ENCODE measurements at places on chromosomes 3 and 15.

DNA sequence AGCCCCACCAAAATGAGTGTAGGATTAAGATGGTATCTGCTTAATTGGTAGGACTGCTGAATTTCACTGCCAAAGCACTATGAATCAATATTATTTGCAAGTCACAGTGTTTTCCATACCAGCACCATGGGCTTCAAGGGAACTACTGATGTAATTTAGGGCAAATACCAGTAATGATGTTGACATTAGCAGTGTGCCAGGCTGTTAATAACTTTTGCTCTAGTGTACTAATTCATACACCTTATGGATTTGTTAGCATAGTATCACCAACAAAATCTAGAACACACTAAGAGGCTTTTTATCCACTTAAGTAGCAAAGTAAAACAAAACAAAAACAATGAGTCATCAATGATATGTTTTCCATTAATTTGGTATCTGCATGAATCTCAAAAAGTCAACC, 888.2 kb downstream of the CADM2 start:
- DNase-seq, result no peak

GRCh38 chr15:60720086-60720485, 241.1 kb upstream of the ICE2 start:
- no peak for DNase-seq

GRCh38 chr3:9473496-9474065, 76.2 kb downstream of the SETD5 start:
- DNase-seq, result no peak

DNA sequence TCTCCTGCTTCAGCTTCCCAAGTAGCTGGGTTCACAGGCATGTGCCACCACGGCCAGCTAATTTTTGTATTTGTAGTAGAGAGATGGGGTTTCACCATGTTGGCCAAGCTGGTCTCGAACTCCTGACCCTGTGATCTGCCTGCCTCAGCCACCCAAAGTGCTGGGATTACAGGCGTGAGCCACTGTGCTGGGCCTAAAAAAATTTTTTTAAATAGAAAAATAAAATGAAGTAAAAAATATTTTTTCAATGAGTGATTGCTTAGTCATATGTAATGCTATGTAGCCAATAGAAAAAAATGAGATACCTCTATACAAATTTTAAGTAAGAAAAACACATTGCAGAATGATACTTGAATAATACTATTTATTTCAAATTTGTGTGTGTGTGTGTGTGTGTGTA, 27.9 kb upstream of the SLC30A4 start:
- DNase-seq, result peak; percentile 58

DNA sequence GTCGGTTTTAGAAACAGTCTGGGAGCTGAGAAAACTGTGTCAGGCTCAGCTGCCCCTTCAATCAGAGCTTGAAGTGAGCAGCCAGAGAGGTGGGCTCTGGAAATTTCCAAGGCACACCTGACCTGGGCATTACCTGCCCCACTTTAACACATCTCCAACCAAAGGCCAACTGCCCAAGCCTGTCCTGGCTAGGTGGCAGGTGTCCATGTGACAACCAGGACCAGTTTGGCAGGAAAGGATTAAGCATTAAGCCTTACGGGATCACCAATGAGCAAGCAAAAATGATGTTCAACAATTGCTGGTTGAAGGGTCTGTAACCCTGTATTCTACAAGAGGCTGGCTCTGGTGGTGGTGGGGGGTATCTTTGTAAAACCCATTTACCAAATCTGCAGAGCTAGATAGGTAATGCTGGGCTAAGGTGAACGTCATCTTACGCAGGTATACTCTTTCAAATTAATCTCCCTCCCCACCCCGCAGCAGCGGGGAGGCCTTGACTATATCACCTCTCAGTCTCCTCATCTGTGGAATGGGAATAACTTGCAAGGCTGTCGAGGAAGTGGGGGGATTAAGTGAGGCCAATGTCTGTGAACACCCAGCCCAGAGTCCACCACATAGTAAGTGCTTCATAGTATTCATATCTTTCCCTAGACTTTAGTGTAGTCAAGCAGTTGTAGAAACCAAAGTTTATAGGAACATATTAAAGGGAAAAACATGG, 183.2 kb downstream of the MEGF11 start:
- DNase-seq, result no peak

DNA sequence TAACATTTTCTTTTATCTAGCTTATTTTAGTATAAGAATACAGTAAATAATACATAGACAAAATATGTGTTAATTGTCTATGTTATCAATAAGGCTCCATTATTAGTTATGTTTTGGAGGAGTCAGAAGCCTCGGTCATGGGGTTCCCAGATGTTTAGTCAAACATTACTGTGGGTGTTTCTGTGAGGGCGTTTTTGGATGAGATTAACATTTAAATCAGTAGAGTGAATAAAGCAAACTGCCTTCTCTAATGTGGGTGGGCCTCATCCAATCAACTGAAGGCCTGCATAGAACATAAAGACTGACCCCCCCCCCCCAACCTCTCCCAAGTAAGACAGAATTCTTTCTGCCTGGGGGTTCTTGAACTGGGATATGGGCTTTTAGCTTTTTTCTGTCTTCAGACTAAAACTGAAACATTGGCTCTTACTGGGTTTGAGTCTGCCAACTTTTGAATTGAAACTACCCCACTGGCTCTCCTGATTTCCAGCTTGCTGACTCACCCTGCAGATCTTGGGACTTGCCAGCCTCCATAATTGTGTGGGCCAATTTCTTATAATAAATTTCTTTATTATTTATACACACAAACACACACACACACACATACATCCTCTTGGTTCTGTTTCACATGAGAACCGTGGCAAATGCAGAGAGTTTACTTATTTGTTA, 192.0 kb downstream of the TPRG1 start:
- no peak for DNase-seq

GRCh38 chr15:85329561-85330422, 50.6 kb upstream of the AKAP13 start:
- no peak for DNase-seq

- no peak for DNase-seq
Observed at GRCh38 chr3:46401579-46401978, 5.3 kb downstream of the CCR5AS start.

DNA sequence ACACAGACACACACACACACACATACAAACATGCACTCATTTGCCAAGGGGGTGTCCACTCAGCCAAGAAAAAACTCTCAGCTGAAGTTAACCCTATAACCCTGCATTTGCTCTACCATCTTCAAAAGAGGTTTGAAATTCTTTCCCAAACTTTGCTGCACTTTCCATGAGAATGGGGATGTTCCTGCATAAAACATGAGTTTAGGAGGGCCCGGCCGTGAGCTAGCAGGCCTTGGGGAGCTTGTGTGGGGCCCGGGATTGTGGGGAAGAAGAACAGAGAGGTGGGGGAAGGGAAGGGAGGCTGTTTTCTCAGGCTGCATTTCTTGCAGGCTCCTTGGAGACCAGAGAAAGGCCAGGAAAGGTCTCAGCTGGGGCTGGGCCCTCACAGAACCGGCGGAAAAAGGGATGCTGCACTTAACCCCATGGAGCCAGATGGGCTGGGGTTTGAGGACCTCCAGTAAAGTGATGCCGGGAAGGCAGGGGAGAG, 40.8 kb downstream of the SEMA5B start:
- DNase-seq, result no peak

- DNase-seq, result no peak
Observed at GRCh38 chr15:66786708-66787488, 84.9 kb downstream of the SMAD6 start.

DNA sequence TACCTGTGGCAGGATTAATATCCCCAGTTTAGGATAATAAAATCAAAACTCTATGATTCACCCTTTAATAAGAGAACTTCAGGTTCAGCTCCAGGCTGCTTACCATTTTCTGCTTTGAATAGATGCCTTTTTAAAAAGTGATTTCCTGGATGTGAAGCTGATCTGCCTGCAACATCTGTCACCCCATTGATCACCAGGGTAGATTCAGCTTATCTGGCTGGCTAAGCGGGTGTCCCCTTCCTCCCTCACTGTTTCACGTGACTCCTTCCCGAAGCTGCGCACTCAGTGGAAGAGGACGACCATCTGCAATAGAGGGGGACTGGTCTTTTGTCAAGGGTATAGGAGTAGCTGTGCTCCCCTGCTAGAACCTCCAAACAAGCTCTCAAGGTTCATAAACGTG, 128.1 kb downstream of the IL1RAP start:
- no peak for DNase-seq

GRCh38 chr3:39631136-39631535, 163.7 kb downstream of the MOBP start:
- DNase-seq, result no peak

- DNase-seq, result no peak
Observed at GRCh38 chr3:188217726-188218125, 63.8 kb downstream of the LPP start.

DNA sequence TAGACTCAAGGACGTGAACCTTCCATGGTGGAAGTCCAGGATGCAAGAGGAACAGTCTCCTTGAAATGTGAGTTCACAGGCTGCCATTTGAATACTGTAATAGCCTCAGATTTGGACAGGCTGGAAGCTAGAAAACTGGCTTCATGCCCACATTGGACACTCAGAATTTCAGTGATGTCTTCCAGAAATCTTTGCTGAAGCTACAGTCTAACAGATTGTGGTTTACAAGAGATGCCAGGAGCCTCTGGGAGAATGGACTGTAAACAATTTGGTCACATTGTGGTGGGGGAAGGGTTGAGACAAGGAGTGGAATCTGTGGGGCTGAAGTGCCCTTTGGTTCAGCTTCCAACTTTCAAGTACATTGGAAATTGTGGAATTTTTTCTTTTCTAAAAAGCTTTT, 252.0 kb upstream of the PROK2 start:
- DNase-seq, result no peak

DNA sequence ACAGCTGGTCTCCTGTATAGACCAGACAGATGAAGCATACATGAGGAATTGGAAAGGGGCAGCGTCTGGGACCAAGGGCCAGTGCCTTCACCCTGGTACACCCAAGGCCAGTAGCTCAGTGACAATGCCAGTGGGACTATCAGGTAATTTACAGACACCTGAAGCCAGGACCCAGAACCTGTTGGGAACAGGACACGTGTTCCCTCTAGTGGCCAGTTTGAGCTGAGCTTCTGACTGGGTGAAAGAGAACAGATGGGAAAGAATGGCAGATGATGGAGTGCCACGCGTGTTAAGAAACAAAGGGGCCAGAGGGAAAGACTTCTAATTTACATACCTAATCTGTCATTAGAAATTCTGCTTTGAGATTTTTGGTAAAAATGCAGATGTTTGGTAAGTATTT, 5.1 kb upstream of the SLC25A38 start:
- no peak for DNase-seq

DNA sequence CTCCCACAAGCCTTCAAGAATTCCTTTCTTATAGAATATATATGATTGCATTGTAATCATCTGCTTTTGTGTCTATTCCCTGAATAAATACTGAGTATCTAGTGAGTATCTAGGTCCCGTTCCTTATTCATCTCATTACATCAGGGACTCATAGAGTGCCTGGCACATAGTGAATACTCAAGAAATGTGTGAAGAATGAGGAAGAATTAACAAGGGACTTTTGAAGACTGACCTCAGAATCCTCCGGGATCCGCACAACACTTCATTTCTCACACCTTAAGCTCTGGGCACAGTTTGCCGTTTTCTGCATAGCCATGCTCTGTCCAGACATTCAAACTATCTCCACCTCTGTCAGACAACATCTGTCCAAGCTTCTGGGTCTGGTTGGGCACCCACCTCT, 108.8 kb downstream of the STAC start:
- no peak for DNase-seq
